Activated naive CD8-positive, alpha-beta T cell treated with anti-CD3 and anti-CD28 coated beads, Interleukin-2, amount 50 U/mL, for 24 hours (primary cell): ENCODE measurements at places on chromosomes 6 and 20.

DNA sequence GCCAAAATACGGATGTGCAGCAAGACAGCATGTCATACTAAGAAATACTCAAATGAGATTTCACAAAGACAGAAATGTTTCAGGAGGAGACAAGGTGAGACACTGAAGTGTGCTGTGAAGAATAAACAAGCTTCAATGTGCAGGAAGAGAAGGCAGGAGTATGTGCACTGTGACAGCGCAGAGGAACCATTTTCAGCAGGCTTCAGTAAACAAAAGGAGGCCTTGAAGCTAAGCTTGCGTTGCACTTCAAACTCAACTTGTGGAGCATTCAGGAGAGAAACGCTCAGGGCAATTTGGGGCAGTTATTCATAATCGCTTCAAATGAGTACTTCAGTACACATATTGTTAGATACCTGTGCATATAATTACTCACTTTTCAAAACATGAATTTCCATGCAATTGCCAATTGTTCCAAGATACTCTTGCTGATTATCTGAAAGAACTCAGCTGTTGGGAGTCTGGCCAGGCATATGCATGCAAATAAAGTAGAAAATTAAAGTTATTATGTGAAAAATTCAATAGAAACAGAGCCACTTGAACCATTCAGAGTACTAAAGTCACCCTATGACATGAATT is 234.2 kb upstream of the OPRM1 start:
- DNase-seq: no peak

DNA sequence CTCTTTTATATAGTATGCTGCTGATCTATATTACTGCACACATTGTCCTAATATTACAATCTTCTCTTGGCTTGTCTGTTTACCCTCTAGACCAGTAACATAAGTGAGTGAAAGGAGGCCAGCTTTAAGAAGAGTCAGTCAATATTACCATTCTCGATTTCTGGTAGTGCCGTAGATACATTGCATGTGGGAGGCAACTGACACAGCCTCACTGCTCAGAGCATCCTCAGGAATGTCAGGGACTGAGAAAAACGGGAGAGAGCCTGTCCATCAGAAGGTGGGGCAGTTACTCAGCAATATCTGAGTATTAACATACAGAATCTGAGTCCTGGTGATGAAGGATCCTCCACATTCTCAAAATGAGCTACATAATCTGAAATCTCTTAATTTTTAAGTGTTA is 259.9 kb downstream of the GJA1 start:
- DNase-seq: no peak

- DNase-seq: no peak
These were observed 227.4 kb downstream of the PHACTR1 start for GRCh38 chr6:12944001-12944400.

GRCh38 chr20:40254023-40254772 is 434.8 kb downstream of the MAFB start:
- no peak for DNase-seq

- DNase-seq: peak; percentile 54
These were observed 58.2 kb downstream of the TRIM27 start for GRCh38 chr6:28865401-28866204.

- DNase-seq: no peak
These were observed 77.7 kb upstream of the ZFP64 start for GRCh38 chr20:52269321-52269720.

DNA sequence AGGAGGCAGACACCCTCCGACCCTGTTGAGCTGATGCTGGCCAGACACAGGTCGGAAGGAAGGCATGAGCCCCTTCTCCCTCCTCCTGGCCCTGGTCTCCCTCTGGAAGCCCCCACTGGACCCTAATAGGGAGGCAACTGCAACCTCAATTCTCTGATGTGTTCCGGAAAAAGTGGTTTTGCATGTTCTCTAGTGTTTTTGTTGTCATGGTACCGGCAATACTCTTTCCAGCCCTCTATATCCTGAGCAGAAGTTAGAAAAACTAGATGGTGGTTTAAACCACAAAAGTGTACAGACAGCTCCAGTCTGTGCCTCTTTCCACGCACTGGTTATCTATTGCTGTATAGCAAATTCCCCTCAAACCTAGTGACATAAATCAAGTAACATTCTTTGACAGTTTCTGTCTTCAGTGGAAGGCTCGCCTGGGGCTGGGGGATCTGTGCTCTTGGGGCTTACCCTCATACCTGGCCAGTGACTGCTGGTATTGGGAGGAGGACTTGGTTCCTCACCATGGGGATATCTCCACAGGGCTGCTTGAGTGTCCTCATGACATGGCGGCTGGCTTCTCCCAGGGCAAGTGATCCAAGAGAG is 37.0 kb downstream of the SYTL3 start:
- DNase-seq: peak; percentile 25

DNA sequence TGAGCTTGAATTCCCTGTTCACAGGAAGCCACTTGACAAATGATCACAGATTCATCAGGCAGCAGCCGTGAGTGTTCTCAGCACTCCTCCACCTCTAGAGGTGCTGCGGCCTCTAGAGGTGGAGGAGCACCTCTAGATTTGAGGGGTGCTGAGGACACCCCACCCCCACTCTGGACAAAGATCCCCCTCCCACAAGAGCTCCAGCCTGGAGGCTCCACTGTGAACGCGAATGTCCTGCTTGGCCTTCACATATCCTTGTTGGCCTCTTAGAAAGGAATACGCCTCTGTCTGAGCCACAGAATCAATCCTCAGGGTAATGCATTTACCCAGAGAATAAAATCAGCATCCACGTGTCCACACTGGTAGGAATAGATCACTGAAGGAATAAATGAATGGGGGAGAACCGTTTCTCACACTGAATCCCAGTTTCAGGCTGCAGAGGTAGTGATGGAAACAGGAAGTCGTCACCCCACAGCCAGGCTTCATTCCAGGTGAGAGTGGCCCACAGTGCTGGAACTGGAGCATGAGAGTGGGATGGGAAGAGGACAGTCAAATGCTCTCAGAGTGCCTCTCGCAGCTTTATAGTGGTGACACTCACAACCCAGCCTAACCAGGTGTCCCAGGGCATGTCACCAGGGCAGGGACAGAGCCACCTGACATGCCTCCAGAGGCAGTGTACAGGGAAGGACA is 16.6 kb downstream of the NPEPL1 start:
- DNase-seq: no peak

GRCh38 chr6:158018851-158019361 is 37.2 kb downstream of the SYNJ2 start:
- no peak for DNase-seq

DNA sequence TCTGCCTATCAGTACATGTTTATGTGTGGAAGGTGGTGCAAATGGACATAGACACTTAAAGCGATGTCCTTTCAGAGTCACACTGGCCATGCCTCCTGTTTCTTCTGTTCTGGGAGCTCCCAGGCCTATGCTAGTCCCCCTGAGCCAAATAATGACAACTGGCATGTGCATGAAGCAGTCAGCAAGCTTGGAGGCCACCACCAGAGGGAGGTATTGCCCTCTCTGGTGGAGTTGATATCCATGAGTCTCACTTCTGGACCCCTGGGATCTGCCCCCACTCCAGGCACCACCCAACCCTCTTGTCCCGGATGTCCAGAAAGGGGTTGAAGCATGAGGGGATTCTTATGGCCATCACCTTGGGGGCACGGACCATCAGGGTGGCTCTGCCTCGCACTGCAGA is 172.2 kb downstream of the AIG1 start:
- DNase-seq: peak; percentile 39

DNA sequence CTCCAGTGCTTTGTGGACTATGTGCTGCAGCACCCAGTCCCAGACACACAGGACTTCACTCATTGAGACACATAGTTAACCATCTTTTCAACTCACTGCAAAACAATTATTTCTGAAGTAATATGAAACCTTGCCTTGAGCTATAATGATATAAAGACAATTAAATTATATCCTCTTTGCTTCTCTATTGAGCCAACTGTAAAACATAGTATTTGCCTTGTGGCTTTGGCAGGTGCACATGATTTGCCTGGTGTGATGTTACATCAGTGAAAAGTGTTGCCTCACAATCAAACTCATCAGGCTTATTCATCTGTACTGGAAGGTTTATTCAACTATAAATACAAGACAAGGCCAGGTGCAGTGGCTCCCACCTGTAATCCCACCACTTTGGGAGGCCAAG is 80.6 kb downstream of the NCOA7 start:
- DNase-seq: no peak

DNA sequence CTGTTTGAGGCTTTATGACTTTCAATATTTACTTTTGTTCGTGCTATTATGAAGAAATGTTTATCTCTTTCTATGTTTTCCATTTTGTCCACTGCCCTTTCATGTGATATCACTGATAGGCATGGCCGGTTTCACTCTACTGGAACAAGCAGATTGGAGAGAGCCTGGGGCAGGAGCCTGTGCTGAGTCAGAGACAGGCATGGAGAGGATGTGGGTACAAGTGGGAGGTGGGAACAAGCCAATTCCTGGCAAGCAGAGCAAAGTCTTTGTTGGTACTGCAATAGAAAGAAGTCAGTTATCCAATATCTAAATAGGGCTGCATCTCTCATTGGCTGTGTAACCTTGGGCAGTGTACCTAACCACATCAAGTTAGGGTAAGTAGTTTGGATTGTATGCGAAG is 545.6 kb upstream of the MAP3K7 start:
- DNase-seq: no peak

GRCh38 chr6:33064723-33065122 is 8.7 kb downstream of the HLA-DPA1 start:
- no peak for DNase-seq

- DNase-seq: no peak
These were observed 7.6 kb downstream of the GLP1R start for GRCh38 chr6:39056191-39056590.

DNA sequence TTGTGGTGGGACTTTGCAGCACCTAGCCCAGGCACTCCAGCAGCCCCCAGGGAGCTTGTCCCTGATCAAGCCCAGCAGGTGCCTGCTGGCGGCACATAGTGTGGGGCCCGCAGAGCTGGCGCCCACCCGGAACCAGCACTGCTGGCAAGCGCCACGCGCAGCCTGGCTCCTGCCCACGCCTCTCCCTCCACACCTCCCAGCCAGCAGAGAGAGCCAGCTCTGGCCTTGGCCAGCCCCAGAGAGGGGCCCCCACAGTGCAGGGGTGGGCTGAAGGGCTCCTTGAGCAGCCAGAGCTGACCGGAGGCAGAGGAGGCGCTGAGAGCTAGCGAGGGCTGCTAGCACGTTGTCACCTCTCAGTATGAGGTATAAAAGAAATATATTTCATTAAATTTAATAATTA is 716.5 kb upstream of the MAP3K7 start:
- no peak for DNase-seq

GRCh38 chr6:27617700-27618689 is 145.1 kb upstream of the ZNF184 start:
- peak; percentile 43 for DNase-seq

GRCh38 chr20:60956194-60956593 is 295.9 kb upstream of the CDH4 start:
- no peak for DNase-seq

- peak; percentile 45 for DNase-seq
These were observed 999 bp upstream of the PIM1 start for GRCh38 chr6:37168811-37169495.

DNA sequence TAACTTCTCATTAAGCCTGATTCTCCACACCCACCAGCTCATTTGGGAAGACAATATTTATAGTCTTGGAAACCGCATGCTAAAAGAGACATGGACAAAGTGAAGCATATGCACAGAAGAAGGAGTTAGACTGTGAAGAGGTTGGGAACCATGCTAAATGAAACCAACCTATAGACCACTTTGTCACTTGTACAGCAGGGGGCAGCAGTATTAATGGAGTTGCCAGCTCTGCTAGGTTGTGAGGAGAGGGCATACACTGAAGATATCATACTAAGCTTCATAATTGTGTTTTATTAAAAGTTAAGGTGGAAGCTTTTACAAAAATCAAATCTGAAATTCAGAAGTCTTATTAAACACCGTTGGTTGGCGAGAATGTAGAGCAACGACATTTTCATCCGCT is 38.3 kb upstream of the HMGCLL1 start:
- no peak for DNase-seq

DNA sequence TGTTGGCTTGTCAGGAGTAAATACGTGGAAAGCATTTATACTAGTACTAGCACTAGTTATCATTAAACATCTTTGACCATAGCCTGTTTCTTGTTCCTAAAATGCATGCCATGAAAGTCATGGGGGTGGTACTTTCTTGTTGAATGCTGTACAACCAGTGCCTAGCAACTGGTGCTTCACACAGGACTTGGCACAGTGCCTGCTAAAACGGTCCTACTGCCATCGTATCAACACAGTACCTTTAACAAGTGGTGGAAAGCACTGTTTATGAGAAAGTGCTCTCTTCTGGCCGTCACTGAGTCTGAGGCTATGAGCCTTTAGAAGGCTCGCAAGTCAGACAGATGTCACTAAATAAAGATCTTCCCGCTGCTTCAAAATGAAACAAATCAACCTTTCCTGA is 21.6 kb downstream of the ZNFX1 start:
- DNase-seq: no peak

DNA sequence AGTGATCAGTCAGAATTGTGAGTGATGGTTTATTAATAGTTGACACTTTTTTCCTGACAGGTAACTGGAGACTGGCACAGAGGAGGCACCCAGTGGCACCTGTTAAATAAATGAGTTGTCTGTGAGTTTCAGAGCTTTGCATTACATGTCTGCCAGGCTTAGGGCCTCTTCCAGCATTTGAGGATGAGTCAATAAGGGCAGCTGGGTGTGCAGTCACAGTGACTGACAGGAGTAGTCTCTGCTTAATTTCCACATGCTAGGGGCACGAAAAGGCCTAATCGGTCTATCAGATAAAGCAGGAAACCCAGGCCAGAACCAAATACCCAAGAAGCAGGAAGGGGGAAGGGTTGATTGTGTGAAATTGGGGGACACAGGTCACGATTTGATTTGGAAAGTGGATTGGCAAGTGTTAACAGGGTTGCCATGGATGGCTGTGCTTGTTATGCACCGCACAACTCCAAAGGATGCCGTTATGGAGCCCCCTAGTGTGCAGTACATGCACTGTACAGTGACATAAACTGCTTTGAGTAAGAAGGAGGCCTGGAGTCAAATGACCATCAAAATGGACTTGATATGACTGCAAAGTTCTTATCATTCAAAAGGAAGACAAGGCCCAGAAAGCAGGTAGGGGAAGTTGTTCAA is 111.9 kb upstream of the GGTLC1 start:
- DNase-seq: peak; percentile 54

GRCh38 chr20:10647471-10647870 is 26.3 kb downstream of the JAG1 start:
- DNase-seq: no peak

GRCh38 chr20:62828511-62829230 is 11.8 kb downstream of the COL9A3 start:
- DNase-seq: no peak

DNA sequence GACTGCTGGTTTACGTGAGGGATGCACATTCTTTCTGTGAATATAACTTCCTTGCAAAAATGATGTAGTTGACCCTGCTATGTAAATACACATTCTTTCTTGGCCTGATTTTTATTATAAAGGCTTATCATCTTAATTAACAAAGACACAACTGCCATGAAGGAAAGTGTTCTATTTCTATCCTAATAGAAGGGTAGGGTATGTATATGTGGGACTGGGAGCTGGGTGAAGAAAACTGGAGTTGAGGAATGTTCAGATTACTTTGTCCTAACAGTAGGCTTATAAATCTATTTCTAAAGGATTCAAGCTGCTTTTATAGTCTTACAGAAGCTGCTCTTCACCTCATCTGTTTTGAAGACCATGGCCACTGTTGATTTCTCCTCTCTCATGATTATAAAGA is 76.5 kb upstream of the RGS17 start:
- DNase-seq: no peak

- no peak for DNase-seq
These were observed 24.2 kb upstream of the SGK1 start for GRCh38 chr6:134341999-134342567.

- DNase-seq: no peak
These were observed 88.6 kb downstream of the WASF1 start for GRCh38 chr6:110090876-110091275.
